ENCODE measurements at places on chromosomes 12 and 14.

DNA sequence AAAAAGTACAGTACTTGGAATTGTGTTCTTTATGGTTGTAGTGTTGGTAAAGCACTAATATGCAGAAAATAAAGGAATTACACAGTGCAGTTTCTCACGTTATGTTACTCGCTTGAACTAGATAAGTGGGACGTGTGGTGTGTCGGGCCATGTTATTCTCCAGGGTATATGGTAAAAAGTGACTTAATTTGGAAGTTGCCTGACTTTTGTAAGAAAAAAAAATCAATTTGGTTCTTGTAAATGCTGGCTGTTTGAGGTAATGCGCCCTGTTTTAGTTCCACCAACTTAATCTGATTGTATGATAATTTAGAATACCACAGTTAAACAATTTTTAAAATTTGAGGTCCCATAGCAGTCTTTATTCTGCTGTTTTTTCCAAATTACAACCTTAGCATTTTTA lies 4.1 kb downstream of the ARF6 start:
- DNase-seq = no peak

- no peak for DNase-seq
Observed at GRCh38 chr12:8886502-8887284, 27.6 kb upstream of the PHC1 start.

DNA sequence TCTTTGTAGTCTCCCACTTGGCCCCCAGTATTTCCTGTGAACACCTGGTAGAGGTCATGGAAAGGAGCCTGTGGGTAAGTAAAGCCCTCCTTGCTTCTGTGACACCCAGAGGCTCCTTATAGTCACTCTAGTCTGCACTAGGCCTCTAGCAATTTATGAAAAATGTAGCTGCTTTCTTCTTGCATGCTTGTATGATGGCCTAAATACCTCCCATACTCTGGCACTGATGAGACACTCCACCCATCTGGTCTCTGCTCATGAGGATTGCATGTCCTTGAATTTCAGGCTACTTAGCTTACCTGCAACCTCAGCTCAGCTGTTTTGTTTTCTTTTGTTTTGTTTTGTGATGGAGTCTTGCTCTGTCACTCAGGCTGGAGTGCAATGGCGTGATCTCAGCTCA lies 4.6 kb upstream of the A2ML1 start:
- no peak for DNase-seq

- no peak for DNase-seq
Observed at GRCh38 chr12:5318874-5319273, 113.0 kb upstream of the NTF3 start.

GRCh38 chr12:92730758-92731157 lies 28.0 kb downstream of the PLEKHG7 start:
- DNase-seq = no peak

GRCh38 chr14:50795142-50795541 lies 35.8 kb downstream of the NIN start:
- DNase-seq = no peak

- DNase-seq = no peak
Observed at GRCh38 chr14:61555056-61555838, 140.1 kb upstream of the HIF1A start.

GRCh38 chr12:56014205-56014604 lies 6.6 kb upstream of the IKZF4 start:
- DNase-seq = no peak

DNA sequence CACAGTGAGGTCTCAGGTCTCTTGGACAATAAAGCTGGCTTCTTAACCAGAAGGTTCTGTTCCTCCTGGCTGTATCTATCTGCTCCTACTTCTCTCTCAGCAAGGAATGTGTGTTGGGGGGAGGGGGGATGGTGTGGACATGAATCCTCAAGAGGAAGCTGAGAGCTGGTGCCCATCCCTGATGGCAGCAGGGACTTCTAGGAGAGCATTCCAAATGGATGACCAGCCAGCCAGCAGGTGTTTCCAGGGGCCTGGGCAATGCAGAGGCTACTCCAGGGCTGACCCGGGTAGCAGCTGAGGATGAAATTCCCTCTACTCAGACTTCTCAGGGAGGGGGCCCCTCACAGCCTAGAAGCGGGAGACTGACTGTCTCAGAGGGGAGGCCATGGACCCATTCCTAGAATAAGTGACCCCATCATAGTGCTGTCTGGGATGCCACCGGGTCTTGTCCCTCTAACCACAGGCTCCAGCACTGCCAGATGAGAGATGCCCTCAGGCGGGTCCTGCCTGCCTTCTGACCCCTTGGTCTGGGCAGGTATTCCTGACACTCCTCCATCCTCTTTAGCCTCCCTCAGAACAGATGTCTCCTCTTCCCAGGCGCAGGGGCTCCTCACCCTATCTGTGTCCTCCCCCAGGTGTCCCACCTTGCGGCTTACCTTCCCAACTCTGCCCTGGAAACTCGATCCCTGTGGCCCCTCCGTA lies 1.2 kb downstream of the RAB15 start:
- DNase-seq = no peak

DNA sequence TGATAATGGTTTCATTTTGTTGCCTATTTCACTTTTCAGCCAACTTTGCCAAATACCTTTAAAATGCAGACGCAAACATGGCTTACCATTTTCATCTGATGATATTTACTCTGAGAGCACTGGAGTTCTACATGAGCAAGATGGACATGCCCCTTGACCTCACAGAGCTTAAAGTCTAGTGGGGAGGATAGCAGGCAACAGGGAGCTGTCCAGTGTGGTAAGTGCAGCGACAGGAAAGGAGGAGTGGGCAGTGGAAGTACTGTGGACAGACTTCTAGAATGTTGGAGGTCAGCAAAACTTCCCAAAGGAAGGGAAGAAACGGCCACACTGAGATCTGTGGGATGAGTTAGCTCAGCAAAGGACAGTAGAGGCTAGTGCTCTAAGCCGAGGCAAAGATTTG lies 25.3 kb downstream of the LRIG3 start:
- no peak for DNase-seq

DNA sequence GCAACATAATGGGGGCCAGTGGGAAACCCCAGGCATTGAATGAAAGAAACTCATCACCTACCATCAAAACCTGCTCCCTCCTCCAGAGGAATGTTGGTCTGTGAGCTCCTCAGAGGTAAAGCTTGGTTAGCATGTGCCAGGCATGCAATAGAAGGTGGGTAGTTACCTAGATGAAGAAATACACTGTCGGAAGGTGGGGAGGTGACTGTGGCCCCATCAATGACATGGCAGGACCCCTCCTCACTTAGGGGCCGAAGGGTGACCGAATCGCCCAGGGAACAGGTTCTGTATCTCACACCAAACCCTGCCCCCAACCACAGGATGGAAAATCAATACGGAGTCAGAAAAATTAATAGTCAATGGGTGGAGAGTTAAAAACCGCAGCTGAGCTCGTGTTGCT lies 135.6 kb downstream of the BCL11B start:
- DNase-seq = no peak
